ENCODE measurements at places on chromosomes 6 and 20.
A peak's percentile ranks its signal among the peaks of the same experiment; 100 is the strongest.

DNA sequence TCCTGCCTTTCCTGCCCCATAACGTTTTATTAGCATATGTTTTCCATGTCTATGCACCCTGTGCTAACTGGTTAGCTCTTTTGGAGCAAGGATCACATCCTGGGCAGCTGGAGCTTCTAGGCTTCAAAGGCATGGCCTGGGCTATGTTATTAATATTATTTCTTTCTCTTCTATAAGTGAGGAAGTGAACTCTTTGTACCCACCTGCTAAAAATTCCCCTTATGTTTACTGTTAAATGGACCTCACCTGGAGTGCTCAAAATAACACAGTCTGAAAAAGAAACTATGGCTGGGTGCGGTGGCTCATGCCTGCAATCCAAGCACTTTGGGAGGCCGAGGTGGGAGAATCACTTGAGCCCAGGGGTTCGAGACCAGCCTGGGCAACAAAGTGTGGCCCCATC is 97.8 kb downstream of the TNFAIP3 start:
- no peak for DNase-seq

DNA sequence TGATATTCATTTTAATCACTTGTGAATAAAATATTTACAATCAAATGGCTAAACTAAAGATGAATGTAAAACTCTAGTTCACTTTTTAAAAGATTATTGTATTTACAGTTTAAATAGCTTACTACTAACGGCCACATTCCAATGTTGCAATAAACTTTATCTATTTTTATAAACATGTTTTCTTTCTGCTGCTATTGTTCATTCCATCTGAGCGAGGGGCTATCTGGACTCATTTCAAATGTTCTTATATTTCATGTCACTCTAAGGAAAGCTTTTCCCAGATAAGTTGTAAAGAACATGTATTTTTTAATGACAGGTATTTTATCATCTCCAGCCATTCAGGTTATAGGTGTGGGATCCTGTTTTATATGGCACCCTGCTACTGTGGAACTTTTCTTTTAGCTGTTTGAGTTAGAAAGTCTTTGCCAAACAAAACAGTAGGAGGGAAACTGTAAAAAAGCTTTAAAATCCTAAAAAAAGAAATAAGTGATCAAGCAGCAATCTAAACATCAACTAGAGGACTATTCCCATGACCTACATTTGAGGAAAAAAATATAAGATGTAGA is 42.5 kb downstream of the HMGCLL1 start:
- DNase-seq: no peak

GRCh38 chr20:23079016-23079351 is 7.1 kb downstream of the CD93 start:
- no peak for DNase-seq

- DNase-seq: no peak
Measured at GRCh38 chr6:116373300-116373699, 2.6 kb downstream of the DSE start.

DNA sequence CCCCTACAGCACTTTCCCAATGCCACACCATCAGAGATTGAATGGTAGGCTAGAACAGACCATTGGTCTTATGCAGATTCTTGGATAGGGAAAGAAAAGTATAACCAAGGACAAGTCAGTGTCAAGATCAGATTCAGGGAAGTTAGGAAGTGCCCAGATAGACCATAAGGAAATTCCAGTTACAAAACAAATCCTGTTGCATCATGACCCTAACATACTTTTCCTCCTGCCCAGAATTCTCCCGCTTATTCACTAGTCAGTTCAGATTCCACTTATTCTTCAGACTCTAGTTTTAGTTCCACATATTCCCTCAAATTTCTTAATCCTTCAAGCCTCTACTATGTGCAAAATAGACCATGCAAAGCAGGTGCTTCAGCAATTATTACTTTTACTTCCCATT is 20.7 kb downstream of the METTL24 start:
- DNase-seq: no peak

GRCh38 chr6:129671442-129672340 is 38.3 kb downstream of the ARHGAP18 start:
- DNase-seq: no peak

- DNase-seq: peak; percentile 86
Measured at GRCh38 chr6:168103050-168103830, 24.2 kb upstream of the FRMD1 start.

DNA sequence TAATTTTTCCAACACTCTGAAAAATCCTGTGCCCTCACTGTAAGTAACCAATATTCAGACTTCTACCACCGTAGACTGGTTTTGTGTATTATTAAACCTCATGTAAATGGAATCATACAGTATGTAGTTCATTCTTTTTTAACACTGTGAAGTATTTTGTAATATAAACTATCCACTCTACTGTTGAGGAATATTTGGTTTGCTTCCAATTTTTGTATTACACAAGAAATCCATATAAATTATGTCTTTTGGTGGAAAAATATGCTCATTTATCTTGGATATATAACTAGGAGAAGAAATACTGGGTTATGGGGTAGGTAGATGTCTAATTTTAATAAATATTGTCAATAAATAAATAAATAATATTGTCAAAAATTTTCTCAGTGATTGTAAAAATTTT is 116.8 kb downstream of the CHD6 start:
- DNase-seq: no peak

DNA sequence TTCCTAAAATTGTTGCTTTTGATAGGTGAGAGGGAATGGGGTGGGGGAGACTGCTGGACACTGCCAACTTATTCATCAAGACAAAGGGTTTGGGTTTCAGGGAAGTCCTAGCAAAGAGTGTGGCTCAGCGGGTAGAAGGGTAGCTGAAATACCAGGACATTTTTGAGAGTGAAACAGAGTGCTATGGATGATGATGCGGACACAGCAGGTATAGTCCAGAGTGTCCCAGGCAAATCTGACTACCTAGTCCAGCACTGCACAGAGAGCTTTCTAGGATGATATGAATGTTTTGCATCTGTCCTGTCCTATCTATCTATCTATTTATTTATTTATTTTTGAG is 154.3 kb downstream of the BCAS1 start:
- DNase-seq: no peak

- no peak for DNase-seq
Measured at GRCh38 chr20:8829256-8829655, 239.6 kb upstream of the PLCB4 start.

DNA sequence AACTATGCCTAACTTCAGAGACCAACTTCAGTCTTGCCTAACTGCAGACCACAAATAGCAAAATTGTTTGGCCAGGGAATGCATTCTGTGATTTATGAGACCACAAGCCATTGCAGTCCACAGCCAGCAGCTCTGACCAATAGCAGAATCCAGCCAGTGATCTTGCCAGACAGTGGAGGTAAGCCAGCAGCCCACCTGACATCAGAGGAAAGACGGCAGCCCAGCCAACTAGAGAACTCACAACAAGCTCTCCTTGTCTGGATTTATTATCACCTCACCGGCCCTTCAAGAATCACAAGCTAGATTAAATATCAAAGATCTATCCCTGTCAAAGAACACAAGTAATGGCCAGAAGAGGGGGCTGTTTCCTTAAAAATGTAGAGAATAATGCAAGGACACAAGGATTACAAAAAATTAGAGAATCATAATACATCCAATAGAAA is 66.5 kb upstream of the SLC35F1 start:
- peak; percentile 38 for DNase-seq

DNA sequence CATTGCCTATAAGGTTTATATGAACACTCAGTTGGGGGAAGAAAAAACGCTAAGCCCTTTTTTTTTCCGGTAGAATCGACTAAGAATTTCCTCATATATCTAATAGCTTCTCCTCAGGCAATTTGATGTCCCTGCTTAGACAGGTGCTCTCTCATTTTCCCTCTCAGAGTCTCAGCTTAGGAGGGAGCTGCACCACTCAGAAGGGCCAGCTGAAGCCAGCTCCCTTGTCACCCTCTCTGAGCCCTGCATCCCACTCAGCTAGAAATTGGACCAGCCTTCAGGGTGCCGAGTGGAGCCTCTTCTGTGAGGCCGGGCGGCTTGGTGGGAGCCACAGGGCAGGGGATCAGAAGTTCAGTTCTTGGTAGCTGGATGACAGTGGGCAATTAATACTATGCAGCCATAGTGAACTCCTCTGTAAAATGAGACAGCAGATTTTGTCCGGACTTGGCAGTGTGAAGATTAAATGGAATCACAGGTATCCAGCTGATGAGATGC is 368.5 kb downstream of the MAFB start:
- DNase-seq: no peak

All from NCI-H345 (cell line).